ENCODE measurements at places on chromosomes 4 and X. TPM values are rescaled to one million over a fixed set of nuclear protein-coding genes. Genes with fewer than 3 reads are reported as not detected.

GRCh38 chr4:91963486-91963885 is 340.3 kb upstream of the GRID2 start:
- peak; percentile 33 for DNase-seq

DNA sequence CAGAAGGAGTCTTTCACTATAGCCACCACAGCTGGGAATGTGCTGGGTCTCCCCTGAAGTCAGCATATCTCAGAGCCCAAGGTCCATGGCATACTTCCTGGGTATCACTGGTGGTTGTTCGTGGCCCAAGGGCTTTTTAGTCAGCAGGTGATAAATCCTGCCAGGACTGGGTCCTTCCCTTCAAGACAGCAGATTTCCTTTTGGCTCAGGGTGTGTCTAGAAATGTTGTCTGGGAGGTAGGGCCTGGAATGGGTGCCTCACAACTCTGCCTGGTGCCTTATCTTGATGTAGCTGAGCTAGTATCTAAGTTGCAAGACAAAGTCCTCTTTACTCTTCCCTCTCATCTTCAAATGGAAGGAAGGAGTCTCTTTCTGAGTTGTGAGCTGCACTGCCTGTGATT is 102.4 kb upstream of the TMLHE start:
- DNase-seq: no peak

DNA sequence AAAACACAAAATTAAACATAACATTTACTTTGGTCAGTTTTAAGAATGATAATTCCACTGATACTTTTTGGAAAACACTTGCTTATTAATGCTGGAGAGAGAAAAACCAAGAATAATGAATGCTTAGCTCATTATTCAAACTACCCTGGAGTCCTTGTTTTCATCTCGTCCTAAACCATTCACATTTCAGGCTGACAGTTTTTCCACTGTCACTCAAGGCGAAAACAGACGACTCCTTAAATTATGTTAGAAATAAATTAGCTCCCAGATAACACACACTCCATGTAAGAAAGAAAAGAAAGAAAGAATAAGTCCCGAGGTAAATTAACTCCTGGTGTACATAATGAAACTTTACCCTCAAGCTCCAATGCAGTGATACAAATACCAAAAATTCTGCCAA is 33.5 kb downstream of the TLR10 start:
- no peak for DNase-seq

GRCh38 chr4:36374836-36375511 is 93.6 kb downstream of the DTHD1 start:
- DNase-seq: no peak

- peak; percentile 33 for DNase-seq
Measured at GRCh38 chr4:24560868-24561368, 23.4 kb downstream of the DHX15 start.

- no peak for DNase-seq
Measured at GRCh38 chrX:70422851-70423341, at the start of gene GDPD2. Gene GDPD2 (plus strand): TSS chrX:70423314. CDS start chrX:70424985, 1,671 bp downstream.

GRCh38 chr4:37685161-37685822 is 884 bp downstream of the RELL1 start:
- DNase-seq: peak; percentile 96

GRCh38 chr4:125704726-125705125 is 390.0 kb downstream of the FAT4 start:
- no peak for DNase-seq

Gene CD38
- under 0.01 TPM for total RNA-seq

Gene CYTL1
- 1.3 TPM for total RNA-seq

Gene TMEM271
- not detected for total RNA-seq

Gene POLN
- total RNA-seq: 1.6 TPM

Gene PRDM8
- 7.3 TPM for total RNA-seq

Gene TRPC5OS
- total RNA-seq: not detected

Gene ABLIM2
- under 0.01 TPM for total RNA-seq

Data from fibroblast of villous mesenchyme (primary cell).